ENCODE measurements at places on chromosomes 1 and 21.

- no peak for DNase-seq
Observed at GRCh38 chr21:31530897-31531705, 128.4 kb upstream of the SOD1 start.

DNA sequence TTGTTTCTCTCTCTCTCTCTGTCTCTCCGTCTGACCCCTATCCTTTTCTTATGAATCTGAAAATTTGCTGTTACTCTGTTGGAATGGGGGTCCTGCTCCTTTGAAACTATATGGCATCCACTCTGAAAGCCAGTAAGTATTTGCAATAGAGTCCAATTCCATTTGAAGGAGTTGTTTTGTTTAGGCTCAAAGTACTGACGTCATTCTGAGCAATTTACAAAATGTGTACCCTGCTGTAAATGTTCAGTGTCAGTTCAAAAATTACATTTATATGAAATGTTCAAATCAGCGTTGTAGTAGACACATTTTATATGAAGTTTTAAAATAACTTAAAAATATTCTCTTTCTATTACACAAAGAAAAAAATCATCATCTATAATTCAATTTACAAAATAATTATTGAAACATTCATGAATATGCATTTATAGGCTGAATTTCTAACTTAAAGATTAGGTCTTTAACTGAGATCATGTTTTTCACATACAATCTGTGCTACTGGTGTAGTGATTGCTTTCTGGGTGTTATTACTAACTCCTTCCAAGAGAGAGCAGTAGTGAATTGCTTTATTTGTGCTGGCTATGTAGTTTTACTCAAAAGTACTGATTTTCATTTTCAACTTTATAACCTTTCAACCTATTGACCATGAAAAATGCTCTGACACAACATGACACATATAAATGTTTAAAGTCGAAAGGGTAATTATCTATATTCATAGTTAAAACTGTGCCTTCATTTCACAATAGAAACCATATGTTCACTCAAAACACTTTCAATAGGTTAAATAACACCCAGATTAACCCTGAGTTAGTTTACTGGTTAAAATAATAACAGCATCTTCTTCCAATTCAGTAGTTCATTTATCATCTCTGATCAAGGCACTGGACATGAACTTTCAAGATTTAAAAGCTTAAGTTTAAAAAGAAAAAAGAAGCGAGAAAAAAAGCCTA, 253.1 kb upstream of the ADGRL4 start:
- DNase-seq: no peak

GRCh38 chr1:180680558-180681144, 48.8 kb downstream of the XPR1 start:
- DNase-seq: no peak

GRCh38 chr1:224407571-224408293, 26.9 kb downstream of the WDR26 start:
- DNase-seq: no peak
